Endothelial cell (in vitro differentiated cells): ENCODE measurements at places on chromosomes 2 and 18. TPM values are rescaled to one million over a fixed set of nuclear protein-coding genes. Genes with fewer than 3 reads are reported as not detected.

FSIP2 gene
- total RNA-seq, result 9.0 TPM

TLX2 gene
- total RNA-seq, result not detected

FHOD3 gene
- total RNA-seq, result 0.67 TPM

HNMT gene
- 4.6 TPM for total RNA-seq

KCNG3 gene
- 0.13 TPM for total RNA-seq

GRCh38 chr18:74299746-74300145 is 8.0 kb upstream of the CYB5A start:
- no peaks in the 10 kb centered on the region for H3K36me3 ChIP-seq
- H3K27ac ChIP-seq, result no peak overlapping the region
- no peak overlapping the region for H3K4me3 ChIP-seq
- no peaks in the 10 kb centered on the region for H3K27me3 ChIP-seq
- H3K4me1 ChIP-seq, result no peaks in the 10 kb centered on the region

GRCh38 chr18:23929362-23929930 is 85.1 kb upstream of the TTC39C start:
- H3K36me3 ChIP-seq, result no peaks in the 10 kb centered on the region
- no peaks in the 10 kb centered on the region for H3K27me3 ChIP-seq
- H3K4me1 ChIP-seq, result no peaks in the 10 kb centered on the region

DNA sequence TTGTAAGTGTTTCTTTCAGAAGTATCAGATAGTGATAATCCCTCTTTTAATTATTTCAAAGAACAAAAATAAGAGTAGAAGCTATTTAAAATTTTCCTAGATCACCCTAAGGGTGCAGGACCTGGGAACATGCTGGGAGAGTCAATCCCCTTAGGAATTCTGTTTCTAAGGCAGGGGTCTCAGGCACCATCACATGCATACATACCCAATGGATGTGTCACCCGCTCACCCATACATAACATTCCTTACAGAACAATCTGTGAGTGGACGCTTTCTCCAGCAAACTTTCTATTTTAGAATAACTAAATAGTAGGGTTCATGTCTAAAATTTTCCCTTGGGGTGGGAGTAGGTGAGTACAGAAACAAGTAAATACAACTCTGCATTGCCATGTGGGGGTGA is 8.4 kb downstream of the DSEL start:
- no peak overlapping the region for H3K4me3 ChIP-seq
- no peak overlapping the region for H3K27ac ChIP-seq
- no peaks in the 10 kb centered on the region for H3K36me3 ChIP-seq
- H3K27me3 ChIP-seq, result peaks cover 2% of the 10 kb centered on the region
- H3K4me1 ChIP-seq, result peaks cover 3% of the 10 kb centered on the region
- no peak for DNase-seq

- H3K4me3 ChIP-seq, result no peak overlapping the region
- no peak overlapping the region for H3K27ac ChIP-seq
- no peaks in the 10 kb centered on the region for H3K36me3 ChIP-seq
Observed at GRCh38 chr18:23131693-23132319, 3.5 kb upstream of the CABLES1 start.

- peaks cover 13% of the 10 kb centered on the region for H3K4me1 ChIP-seq
- H3K36me3 ChIP-seq, result peaks cover 14% of the 10 kb centered on the region
- H3K27ac ChIP-seq, result no peak overlapping the region
- no peak for DNase-seq
- no peak overlapping the region for H3K4me3 ChIP-seq
Observed at GRCh38 chr2:38982498-38982897, 92.8 kb downstream of the ARHGEF33 start.

DNA sequence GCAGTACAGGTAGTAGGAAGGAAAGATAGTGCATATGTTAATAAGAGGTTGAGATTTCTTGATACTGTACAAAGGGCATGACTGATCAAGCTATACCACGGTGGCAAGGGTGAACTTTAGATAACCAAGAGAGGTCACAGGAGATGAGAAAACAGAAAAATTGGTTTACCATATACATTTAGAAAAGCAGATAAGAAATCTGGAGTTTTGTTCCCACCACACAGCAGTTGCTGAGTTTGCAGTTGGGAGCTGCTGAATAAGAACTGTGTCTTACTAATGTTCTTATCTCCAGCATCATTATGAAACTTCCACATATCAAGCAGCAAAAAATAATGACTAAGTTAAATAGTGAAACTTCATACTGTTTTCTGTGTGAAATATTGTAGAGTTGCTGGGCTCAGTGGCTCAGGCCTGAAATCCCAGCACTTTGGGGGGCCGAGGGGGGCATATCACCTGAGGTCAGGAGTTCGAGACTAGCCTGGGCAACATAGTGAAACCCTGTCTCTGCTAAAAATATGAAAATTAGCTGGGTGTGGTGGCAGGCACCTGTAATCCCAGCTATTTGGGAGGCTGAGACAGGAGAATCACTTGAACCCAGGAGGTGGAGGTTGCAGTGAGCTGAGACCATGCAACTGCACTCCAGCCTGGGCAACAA is 12.0 kb upstream of the IMPACT start:
- no peak for DNase-seq
- no peaks in the 10 kb centered on the region for H3K36me3 ChIP-seq
- peaks cover 3% of the 10 kb centered on the region for H3K27me3 ChIP-seq
- peaks cover 12% of the 10 kb centered on the region for H3K4me1 ChIP-seq
- H3K27ac ChIP-seq, result no peak overlapping the region

DNA sequence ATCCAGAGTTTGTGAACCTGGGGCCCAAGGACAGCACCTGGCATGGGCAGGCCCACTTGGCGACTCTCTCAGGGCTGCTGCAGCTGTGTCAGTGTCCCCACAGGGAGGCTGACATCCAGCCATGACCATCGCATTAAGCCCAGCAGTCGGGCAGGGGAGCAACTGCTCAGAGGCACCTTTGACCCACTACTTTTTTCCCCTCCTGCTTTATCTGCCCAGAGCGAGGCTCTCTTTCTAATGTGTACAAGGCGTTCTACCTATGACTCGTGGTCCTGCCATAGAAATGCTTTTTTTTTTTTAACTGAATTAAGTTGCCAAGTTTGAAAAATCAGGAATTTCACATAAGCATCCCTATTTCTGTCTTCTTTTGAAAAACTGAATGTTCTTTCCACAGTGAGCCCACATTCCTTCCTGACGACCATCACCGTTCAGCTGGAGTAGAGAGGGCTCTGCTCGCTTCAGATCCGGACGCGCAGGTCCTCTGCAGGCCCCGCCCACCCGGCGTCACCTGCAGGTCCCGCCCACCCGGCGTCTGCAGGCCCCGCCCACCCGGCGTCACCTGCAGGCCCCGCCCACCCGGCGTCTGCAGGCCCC is 403 bp upstream of the CLUL1 start:
- H3K4me3 ChIP-seq, result no peak overlapping the region
- no peak for DNase-seq
